ENCODE measurements at places on chromosomes 3 and 15.

DNA sequence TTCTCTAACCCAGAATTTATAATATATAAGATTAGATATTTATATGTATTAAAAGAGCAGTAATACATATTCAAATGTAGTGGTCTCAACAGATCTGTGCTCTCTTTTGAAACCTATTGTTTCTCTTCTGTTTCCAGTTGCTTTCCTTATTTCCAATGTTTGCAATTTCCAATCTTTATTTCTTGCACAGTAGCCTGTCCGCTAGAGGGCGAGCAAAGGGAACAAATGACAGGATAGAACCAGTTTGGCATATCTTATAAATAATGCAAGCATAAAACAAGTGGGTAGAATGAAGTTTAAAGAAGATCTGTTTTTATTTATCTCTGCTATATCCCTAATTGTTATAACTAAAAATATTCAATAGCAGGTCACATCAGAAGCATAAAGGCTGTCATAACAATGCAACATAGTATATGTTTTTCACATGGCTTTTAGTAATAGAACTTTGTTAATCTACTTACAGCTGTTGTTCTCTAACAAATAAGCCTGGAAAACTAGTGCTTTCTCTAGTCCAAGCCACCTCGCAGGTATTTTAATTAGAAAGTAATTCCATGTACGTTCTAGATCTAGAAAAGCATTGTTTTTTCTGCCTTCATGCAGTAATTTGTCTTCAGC is 15.1 kb upstream of the TCAIM start:
- peak; percentile 88 for DNase-seq

DNA sequence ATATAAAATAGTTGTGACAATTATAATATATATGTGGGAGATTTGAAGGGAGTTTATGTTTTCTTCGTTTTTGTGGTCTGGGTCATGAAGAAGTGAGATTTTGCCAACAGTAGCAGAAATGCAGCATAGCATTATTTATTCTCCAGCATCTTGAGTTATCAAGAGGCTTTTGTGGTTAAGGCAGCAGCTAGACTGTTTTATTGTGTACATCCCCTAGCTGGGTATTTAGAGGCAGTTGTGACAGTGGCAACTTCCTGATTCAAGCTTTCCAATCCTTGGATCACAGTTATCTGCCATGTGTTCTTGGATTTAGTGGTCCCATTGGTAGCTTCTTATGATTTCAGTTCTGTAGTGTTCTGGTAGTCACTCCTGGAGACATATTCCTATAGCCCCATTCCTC is 29.0 kb downstream of the ARIH1 start:
- DNase-seq: peak; percentile 35

DNA sequence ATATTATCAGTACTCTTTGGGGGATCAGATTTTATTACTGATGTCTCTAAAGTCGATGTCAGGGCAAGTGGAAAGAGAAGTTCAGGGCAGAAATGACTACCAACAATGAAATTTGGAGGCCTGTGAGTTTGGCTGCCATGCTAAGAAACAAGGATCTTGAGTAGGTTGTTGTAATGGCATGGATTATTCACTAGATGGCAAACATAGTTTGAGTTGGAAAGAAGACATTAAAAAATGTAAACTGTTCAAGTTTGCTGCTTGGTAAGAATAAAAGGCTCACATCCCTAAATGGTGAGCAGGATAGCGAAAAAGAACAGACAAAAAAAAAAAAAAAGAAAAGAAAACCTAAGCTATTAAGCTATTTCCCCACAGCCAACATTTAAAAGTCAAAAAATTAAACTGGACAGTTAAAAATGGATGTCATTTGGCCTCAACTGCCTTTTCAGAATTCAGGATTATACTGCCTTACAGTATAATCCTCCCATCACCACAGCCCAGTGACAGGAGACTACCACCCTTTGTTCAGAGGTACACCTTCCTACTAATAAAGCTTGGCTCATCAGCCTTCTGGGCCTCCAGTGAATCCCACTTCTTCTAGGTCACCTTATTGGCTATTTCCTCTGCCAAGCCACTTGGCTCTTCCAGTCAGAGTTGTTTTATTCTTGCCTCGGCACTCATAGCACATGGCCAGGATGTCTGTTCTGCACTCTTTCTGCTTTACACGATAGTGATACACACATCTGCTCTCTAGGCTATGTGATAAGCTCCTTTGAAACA is 163.7 kb downstream of the PLD1 start:
- peak; percentile 70 for DNase-seq

DNA sequence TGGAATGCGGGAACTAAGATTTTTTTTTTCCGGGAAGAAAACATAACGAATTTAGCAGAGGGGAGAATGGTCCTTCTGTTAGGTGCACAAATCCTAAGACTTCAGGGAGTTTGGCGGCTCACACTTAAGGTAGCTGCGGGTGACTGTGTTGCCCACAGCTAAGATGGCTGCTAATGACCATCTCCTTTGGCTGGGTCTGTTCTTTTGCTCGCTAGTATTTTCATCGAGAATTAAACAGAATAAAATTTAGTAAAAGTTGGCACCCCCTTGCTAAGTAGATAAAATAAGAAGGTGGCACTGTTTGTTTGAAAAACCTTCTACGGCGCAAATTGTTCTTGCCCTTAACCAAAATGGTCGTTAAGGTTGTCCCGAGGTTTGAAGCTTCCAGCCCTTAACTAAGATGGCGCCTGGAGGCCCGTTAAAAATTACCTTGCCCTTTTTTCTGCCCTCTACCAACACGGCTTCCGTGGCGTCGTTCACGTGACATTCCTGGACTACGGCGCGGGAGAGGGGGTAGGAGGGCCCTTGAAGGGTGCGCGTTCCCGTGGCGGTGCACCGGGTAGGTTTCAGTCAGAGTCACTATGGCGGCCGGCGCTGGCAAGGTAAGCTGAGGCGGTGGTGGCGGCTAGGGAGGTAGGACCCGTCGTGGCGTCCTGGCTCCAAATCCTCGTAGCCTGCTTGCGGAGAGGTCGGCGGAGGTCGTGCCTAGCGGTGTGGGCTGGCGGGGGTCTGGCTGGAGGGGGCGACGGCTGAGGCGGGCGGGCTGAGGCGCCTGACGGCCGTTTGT is at the start of gene SLMAP:
Gene SLMAP, plus strand, starts transcription at position 569 of the 787 bp plus-strand sequence. CDS start 1,343 bp downstream, outside the sequence.
- peak; percentile 99 for DNase-seq

DNA sequence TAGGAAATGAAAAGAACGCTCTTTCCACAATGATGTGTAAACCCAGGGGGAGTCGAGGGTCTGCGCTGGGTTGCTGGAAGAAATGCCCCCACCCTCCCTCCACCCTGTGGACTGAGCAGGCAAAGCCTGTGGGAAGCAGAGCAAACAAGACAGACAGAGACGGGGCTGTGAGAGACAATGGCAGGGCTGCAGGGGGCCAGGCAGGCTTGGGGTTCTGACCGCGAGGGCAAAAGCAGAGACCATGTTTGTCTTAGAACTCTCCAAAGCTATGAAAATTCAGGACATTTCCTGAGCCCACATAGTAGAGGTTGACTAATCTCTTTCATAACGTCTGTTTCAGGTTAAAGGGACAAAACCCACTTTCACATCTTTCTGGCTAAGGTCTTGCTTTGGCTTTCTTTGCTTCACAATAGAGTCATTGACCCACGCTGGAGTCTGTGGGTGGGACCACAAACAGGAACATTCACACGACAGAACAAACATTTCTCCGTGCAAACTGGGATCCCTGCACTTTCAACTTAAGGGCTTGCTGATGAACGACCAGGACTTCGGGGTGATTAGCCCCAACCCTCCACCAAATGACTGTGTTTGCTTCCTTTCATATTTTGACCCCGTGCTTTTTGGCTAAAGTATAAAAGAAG is 156.0 kb upstream of the TPM1 start:
- DNase-seq: no peak

GRCh38 chr3:16081661-16082060 is 92.8 kb upstream of the GALNT15 start:
- no peak for DNase-seq

GRCh38 chr15:63587527-63587926 is 9.7 kb upstream of the FBXL22 start:
- DNase-seq: no peak

DNA sequence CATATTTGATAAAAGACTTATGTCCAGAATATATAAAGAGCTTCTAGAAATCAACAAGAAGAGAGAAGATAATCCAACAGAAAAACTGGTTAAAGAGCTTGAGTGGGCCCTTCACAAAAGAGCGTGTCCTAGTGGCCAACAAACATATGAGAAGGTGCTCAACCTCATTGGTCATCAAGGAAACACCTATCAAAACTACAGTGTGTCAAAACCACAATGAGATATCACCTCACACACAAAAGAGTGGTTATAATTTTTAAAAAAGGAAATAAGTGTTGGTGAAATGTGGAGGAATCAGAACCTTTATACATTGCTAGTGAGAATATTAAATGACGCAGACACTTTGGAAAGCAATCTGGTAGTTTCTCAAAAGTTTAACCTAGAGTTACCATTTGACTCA is 68.4 kb upstream of the KLF13 start:
- DNase-seq: no peak

DNA sequence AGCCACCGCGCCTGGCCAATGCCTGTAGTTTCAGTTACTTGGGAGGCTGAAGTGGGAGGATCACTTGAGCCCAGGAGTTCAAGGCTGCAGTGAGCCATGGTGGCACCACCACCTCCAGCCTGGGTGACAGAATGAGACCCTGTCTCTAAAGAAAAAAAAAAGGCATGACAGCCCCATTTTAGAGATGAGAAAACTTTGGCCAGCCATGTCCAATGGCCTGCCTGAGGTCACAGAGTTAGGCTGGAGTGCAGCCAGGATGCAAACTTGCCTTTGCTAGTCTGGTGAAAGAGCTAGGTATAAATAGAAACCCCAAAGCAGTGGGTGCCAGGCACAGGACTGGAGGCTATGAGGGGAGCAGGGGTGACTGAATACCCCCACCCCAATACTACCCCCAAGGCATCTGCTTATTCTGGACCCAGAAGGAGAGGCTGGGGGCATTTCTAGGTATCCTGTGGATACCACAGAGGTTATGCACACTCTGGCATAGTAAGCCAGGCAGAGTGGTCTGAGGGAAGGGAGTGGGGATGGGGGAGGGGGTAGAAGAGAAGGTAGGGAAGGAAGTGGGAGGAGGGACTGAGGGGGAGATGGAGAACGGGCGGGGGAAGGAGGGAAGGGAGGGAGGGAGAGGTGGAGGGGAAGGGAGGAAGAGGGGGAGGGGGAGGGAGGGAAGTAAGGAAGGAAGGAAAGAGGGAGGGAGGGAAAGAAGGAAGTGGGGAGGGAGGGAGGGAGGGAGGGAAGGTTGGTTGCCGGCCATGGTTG is 16.2 kb upstream of the C15orf39 start:
- DNase-seq: no peak

- peak; percentile 36 for DNase-seq
Measured at GRCh38 chr15:51580385-51580784, 42.2 kb downstream of the DMXL2 start.

GRCh38 chr3:18179521-18179920 is 245.6 kb downstream of the SATB1 start:
- DNase-seq: no peak

- peak; percentile 47 for DNase-seq
Measured at GRCh38 chr15:40252438-40253166, 13.7 kb downstream of the PAK6 start.

DNA sequence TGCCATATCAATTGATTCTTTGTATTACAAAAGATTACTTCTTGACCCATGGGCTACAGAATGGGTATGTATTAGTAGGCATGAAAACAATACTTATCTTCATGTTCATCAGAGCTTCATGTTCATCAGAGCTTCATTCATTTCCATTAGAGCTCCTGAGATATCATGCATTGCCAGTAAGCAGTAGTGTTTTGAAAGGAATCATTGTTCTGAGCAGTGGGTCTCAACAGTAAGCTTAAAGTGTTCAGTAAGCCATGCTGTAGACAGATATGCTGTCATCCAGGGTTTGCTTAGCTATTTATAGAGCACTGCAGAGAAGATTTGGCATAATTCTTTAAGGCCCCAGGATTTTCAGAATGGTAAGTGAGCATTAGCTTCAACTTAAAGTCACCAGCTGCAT is 596.1 kb downstream of the ZNF385D start:
- no peak for DNase-seq

DNA sequence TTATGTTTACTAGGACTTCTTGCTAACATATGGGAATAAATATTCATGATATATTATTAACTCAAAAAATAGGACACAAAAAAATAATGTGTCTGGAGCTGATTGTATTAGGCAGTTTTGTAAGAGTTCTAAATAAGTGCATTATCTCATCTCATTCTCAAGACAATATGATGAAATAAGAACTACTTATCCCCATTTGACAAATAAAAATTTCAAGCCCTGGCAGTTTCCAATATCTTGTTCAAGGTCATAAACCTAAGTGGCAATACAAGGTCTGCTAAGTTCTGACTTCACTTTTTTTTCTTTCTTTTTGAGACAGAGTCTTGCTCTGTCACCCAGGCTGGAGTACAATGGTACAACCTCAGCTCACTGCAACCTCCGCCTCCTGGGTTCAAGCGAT is 18.3 kb downstream of the RPN1 start:
- no peak for DNase-seq

DNA sequence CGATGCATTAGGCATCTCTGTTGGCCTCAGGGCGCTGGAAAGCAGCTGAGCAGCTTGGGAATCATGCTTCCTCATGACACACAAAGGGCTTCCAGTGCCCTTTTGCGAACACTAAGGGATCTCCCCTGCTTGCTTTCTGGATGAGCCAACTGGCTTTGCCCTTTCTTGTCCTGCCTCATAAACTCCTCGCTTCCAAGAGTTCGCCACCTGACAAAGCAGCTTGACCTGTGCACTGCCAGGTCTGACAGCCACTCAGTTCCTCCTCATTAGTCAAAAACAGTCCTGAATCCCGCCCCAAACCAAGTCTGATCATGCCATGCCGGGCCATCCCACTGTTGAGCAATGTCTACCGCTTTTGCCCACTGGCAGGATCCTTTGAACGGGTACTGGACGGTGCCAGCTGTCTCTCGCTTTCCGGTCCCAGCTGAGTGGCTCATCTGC is 265.4 kb upstream of the LYSMD4 start:
- DNase-seq: no peak

DNA sequence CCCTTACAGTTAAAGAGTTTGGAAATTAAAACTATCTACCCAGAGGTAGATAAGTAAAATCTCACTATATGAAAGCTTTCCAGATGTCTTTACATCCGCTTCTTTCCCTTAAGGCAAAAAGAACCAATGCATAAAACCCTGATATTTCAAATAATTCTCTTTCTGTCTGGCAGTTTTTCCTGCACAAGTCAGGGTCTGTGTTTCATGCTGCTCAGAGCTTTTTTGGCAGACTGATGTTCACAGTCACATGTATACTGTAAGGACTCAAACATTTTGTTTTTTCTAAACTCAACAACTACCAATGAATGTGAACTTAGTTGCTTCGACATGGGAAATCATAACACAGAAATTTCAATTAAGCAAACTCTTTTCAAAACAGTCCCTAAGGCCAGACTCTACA is 988.4 kb downstream of the EPHA3 start:
- DNase-seq: no peak

GRCh38 chr3:150421799-150422548 is 13.9 kb downstream of the TSC22D2 start:
- no peak for DNase-seq

- no peak for DNase-seq
Measured at GRCh38 chr3:14520149-14520548, 20.0 kb downstream of the GRIP2 start.

GRCh38 chr3:41581700-41582099 is 380.2 kb downstream of the ULK4 start:
- DNase-seq: no peak

GRCh38 chr3:190122198-190122771 is 1.6 kb upstream of the P3H2 start:
- DNase-seq: no peak

- no peak for DNase-seq
Measured at GRCh38 chr3:118267588-118267987, 767.1 kb downstream of the IGSF11 start.

All from hematopoietic multipotent progenitor cell treated with erythropoietin and hydrocortisone succinate and interleukin-3 and kit ligand, for 6 days (in vitro differentiated cells).